Panc1 (cell line): ENCODE measurements at places on chromosomes 2 and 18. TPM values are rescaled to one million over a fixed set of nuclear protein-coding genes. Genes with fewer than 3 reads are reported as not detected.

Gene CD8B2
- not detected for total RNA-seq

Gene SEMA4F
- 13.3 TPM for total RNA-seq

DNA sequence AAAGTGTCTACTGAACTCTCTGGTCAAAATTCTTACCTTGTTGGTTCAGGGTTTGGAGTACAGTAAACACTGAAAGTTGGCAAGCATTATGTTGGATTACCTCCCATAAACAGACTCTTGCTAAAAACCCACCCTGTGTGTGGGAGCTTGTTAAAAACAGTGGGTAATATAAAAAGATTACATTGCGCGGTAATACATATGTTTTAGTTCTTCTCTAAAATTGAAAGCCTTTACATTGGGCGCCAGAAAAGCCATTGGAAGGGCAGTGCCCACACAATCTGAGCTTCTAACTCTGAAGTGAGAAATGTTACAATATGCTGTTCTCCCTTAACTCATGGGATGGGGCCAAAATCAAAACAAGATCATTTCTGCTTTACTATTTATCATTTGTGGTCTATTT lies 510.7 kb downstream of the CNTNAP5 start:
- no peaks in the 10 kb centered on the region; the same call in 1 of the 2 replicates for H3K36me3 ChIP-seq
- DNase-seq: no peak
- H3K27me3 ChIP-seq: no peaks in the 10 kb centered on the region
- H3K27ac ChIP-seq: no peak overlapping the region
- no peaks in the 10 kb centered on the region for H3K4me1 ChIP-seq
- H3K4me3 ChIP-seq: no peak overlapping the region

- no peak overlapping the region for H3K27ac ChIP-seq
- DNase-seq: no peak
- no peak overlapping the region for H3K4me3 ChIP-seq
- H3K4me1 ChIP-seq: no peaks in the 10 kb centered on the region
Observed at GRCh38 chr2:177573120-177573519, 180.5 kb downstream of the AGPS start.

GRCh38 chr2:66717218-66717905 lies 282.4 kb downstream of the MEIS1 start:
- H3K36me3 ChIP-seq: no peaks in the 10 kb centered on the region
- no peak overlapping the region for H3K4me3 ChIP-seq
- DNase-seq: no peak

- no peak overlapping the region for H3K4me3 ChIP-seq
- H3K27me3 ChIP-seq: no peaks in the 10 kb centered on the region
- H3K27ac ChIP-seq: no peak overlapping the region
- no peaks in the 10 kb centered on the region for H3K4me1 ChIP-seq
Observed at GRCh38 chr18:48673456-48673852, 134.6 kb downstream of the CTIF start.

GRCh38 chr2:134178138-134178877 lies 75.6 kb upstream of the MGAT5 start:
- no peak overlapping the region for H3K4me3 ChIP-seq
- no peaks in the 10 kb centered on the region for H3K36me3 ChIP-seq
- H3K27me3 ChIP-seq: no peaks in the 10 kb centered on the region

GRCh38 chr2:126988482-126988881 lies 89.8 kb downstream of the TEX51 start:
- DNase-seq: no peak
- no peak overlapping the region for H3K27ac ChIP-seq
- H3K36me3 ChIP-seq: no peaks in the 10 kb centered on the region
- H3K27me3 ChIP-seq: peaks cover 12% of the 10 kb centered on the region
- H3K4me3 ChIP-seq: no peak overlapping the region

DNA sequence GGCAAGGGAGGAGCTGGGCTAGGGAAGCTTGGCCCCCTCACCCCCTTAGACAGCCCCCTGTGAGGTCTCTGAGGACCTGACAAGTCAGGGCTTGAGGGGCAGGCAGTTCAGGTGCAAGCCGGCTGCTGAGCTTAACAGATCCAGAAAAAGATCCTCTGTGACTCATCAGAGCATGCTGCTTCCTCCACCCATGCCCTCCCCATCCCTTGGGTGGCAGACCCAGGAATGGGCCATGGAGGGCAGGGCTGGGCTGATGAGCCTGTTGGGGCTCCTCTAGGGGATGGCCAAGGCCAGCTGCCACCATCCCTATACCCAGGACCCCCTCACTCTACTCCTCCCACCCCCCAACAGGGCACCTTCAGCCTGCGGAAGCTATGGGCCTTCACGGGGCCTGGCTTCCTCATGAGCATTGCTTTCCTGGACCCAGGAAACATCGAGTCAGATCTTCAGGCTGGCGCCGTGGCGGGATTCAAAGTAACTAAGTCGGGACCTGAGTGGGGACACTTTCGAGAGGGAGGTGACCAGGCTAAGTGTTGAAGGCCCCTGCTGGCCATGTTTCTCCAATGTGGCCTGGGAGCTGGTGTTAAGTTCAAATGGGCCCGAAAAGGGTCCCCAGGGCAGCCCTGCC lies 1.9 kb downstream of the SLC11A1 start:
- H3K36me3 ChIP-seq: no peaks in the 10 kb centered on the region
- 0 out of 2 replicates have a peak, but pooled peaks cover 6% of the 10 kb centered on the region for H3K4me1 ChIP-seq
- no peak overlapping the region for H3K4me3 ChIP-seq

DNA sequence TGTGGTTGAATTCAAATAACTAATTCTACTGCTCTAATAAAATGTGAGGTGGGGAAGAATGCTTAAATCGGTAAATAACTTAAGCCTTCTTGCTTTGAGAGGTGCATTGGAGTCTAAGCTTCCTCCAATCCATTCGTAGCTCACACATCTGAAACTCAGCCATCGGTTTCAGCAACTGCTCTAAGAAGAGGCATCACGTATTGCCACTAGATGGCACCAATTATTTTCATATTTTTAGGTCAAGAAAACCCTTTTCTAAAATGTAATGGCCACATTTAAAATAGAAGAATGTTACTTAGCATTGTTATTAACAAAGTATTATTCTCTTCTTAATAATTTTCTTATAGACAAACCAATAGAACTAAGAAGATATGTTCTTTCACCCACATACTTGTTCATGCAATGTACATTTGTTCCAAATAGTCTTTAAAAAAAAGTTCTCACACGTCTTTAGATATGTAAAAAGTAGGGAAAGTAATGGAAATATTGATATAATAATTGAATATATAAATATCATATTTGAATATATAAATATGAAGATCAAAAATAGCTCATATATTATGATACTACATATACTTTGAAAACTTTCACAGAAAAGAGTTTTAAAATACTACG lies 229.8 kb downstream of the CCDC178 start:
- H3K4me1 ChIP-seq: no peaks in the 10 kb centered on the region
- no peak overlapping the region for H3K4me3 ChIP-seq
- no peaks in the 10 kb centered on the region for H3K36me3 ChIP-seq
